Aorta (tissue), 5 donors: ENCODE measurements at places on chromosomes 1 and 21. TPM values are rescaled to one million over a fixed set of nuclear protein-coding genes. Genes with fewer than 3 reads are reported as not detected.

KRTAP21-2 gene
- not detected for total RNA-seq

PCNX2 gene
- 27.2 TPM for total RNA-seq

SIK1 gene
- 51.4 TPM for total RNA-seq

OR2AK2 gene
- not detected for total RNA-seq

KCNJ9 gene
- not detected for total RNA-seq
